ENCODE measurements at places on chromosomes 3 and 15.

DNA sequence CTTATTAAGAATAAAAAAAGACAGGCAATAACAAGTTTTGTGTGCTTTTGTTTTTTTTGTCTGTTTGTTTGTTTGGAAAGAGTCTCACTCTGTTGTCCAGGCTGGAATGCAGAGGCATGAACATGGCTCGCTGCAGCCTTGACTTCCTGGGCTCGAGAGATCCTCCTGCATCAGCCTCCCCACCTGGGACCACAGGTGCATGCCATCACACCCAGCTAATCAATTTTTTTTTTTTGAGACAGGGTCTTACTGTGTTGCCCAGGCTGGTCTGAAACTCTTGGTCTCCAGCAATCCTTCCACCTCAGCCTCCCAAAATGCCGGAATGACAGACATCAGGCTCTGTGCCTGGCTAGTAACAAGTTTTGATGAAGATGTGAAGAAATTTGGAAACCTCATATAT is 73.1 kb upstream of the GCNT3 start:
- no peak for DNase-seq

GRCh38 chr3:126567696-126568438 is 9.1 kb upstream of the C3orf22 start:
- DNase-seq: peak; percentile 44

DNA sequence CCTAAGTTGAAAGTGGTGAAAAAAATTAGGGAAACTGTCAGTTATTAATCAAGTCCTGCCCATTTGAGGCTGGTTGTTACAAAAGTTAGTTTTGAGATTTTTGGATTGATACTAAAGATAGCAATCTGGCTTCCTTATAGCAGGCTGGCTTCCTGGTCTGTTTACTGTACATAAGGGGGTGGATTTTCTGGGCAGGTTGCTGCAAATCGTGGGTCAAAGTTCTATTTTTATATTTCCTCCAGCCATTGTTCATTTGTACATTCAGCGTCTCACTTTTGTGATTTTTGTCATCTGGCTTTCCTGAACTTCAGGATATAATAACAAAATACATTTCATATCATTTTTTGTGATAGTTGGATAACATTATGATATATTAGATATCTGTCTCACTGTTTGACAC is 49.5 kb downstream of the CLDN1 start:
- DNase-seq: no peak

- no peak for DNase-seq
These were observed 310.6 kb downstream of the CACNA2D3 start for GRCh38 chr3:54432975-54433374.

DNA sequence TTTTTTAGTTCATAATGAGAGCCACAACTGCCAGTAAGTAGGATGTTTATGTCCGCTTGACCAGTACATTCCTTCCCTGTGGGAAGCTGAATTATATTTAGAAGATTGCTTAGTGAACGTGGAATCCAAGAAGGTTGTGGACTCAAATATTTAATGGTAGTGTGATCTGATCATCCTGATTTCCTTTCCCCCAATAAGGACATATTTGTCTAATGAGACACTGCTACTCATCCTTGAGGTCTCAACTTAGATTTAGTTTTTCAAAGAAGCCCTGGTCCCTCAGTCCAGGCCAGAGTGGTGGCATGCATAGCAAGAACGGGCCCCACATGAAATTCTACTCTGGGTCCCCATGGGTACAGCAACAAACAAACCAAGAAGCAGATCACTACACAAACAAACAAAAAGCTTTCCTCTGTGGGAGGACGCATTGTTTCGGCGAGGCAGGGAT is 60.8 kb downstream of the USP13 start:
- no peak for DNase-seq

GRCh38 chr3:103210583-103210982 is 775.8 kb downstream of the ZPLD1 start:
- no peak for DNase-seq

GRCh38 chr15:66885281-66885915 is 180.0 kb upstream of the SMAD3 start:
- DNase-seq: no peak

DNA sequence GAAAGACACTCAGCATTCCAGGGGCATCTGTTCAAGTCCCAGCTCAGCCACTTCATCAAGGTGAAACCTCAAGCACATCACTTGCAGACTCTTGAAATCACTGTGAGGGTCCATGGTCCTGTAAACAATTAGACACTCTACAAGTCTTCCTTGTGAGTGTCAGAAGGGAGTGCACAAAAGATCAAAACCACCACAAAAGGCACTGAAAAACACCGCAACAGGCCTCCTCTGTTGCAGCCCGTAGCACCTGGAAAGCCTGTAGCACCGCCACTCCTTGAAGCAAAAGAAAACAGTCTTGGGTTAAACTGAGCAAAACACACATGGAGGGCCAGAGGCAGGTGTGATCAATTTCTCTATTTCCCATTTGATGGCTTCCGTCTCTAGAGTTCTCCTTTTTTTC is 63.8 kb upstream of the SNRK start:
- no peak for DNase-seq

- DNase-seq: no peak
These were observed 258.9 kb upstream of the CFAP20DC start for GRCh38 chr3:59308684-59309083.

DNA sequence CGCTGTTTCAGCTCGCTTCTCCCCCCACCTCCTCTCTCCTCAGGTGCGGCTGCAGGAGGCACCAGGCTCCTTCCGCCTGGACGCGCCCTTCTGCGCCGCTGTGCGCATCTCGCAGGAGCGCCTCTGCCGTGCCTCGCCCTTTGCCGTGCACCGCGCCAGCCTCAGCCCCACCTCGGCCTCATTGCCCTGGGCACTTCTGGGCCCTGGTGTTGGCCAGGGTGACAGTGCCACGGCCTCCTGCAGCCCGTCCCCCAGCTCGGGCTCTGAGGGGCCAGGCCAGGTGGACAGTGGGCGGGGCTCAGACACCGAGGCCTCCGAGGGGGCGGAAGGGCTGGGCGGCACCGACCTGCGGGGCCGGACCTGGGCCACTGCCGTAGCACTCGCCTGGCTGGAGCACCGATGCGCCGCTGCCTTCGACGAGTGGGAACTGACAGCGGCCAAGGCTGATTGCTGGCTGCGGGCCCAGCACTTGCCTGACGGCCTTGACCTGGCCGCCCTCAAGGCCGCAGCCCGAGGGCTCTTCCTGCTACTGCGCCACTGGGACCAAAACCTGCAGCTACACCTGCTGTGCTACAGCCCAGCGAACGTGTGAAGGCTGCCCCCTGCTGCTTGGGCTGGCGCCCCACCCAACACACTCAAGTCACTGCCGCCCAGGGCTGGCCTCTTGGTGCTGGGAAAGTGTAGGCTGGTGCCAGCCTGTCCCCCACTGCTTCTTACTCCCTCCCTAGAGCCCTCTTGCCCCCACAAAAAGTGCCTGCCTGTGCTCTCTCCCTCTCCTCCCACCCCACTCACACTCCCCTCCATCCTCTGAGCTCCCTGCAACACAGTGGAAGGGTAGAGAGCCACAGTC is 7.1 kb downstream of the ALG3 start:
- DNase-seq: no peak

- DNase-seq: no peak
These were observed 53.4 kb downstream of the UMPS start for GRCh38 chr3:124783696-124784095.

- peak; percentile 77 for DNase-seq
These were observed 19.5 kb upstream of the BSN start for GRCh38 chr3:49534581-49535441.

- DNase-seq: no peak
These were observed 45.3 kb downstream of the PLS1 start for GRCh38 chr3:142641504-142641903.

GRCh38 chr3:99559196-99559595 is 79.2 kb upstream of the COL8A1 start:
- no peak for DNase-seq

DNA sequence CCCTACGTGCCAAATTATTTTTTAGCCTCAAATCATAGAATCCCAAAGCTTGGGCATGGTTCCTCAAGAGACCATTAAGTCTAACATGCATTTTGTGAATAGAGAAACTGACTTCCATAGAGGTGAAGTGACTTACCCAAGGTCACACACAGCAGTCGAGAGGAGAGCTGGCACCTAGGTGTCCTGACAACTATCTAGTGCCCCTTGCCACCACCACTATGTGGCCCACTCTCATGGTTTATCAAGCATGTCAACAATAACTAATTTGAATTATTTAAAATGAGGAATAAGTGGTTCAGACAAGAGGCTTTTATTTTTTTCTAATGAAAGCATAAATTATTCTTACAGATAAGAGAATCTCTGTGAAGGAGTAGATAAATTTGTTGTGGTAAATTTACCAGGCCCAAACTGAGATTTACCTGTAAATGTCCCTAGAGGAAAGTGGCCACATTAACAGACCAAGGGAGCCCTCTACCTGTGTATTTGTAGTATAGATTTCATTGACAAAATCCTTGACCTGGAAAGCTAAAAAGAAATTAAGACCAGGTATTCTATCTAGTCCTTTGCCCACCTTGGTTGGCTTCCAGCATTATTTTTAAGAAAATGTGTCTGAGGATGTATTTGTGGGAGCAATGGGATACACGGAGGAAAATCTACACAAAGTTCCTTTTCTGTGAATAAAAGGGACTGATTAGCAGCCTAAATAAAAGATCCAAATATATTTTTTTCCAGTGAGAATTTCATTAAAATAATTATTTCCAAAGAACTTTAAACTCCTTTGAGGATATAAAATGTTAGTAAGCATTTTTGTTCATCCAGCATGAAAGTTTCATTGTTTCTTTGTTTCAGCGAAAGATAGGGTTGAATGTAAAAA is 49.1 kb downstream of the IQCH start:
- DNase-seq: peak; percentile 55

DNA sequence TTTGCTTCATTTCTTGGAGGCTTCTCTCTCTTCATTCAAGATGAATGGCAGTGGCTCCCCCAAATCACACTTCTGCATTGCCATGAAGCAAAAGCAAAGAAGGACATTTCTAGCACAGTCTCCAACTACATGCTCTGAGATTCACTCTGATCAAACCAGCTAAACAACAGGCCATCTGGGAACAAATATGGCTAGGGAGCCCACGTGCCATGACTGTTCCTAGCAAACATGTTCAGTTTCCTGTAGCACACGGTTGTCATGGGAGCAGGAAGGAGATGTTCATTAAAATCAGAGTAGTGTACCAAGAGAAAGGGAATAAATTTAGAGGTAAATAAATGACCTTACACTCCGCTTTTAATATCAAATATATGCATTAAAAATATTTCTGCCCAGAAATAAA is 327.3 kb downstream of the GBE1 start:
- DNase-seq: no peak

DNA sequence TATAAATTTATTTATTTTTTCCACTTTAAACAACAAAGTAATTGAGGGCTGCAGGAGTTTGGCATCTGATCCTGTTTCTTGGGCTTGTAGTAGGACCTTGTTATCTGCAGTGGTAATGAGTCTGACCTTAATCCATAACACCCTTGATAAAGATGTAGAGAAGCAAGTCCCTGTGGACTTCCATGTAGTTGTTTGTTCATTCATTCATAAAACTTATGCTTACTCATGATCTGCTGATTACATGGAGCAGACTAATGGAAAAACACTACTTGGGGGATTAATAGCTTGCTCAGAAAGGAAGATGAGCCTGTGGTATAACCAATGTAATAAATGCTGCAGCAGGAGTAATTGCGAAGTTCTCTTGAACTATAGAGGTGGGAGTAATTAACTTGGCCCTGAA is 271.5 kb upstream of the TBL1XR1 start:
- no peak for DNase-seq

- DNase-seq: no peak
These were observed 98.7 kb downstream of the UBE2E2 start for GRCh38 chr3:23301819-23302218.

- DNase-seq: no peak
These were observed 28.1 kb downstream of the ARHGEF26 start for GRCh38 chr3:154149286-154149685.

GRCh38 chr3:171824824-171825221 is 14.5 kb upstream of the PLD1 start:
- no peak for DNase-seq

- no peak for DNase-seq
These were observed 8.7 kb downstream of the CXCR6 start for GRCh38 chr3:45951946-45952345.

DNA sequence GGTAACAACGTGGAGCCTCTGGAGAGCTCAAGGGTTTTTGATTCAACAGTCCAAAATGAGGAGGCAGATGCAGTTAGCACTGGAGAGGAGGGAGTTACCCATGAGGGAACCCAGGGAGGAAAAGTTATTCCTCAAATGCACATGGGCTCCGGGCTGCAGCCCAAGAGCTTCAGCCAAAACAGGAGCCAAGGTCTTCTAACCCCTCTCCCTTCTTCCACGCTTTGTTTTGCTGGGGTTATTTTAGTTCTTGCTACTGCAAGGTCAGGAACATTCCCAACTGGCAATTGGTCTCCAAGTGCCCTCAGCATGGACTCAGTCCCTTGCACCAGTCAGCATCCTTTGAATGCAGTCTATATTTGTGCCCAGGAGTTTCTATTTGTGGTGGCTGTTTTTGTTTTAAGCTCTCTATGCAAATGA is 90.0 kb downstream of the TGFBR2 start:
- DNase-seq: peak; percentile 9

GRCh38 chr3:25817107-25817506 is 27.2 kb downstream of the OXSM start:
- no peak for DNase-seq

GRCh38 chr15:96818861-96819260 is 488.4 kb downstream of the NR2F2 start:
- DNase-seq: no peak

GRCh38 chr15:25869701-25870100 is 6.6 kb upstream of the ATP10A start:
- no peak for DNase-seq

DNA sequence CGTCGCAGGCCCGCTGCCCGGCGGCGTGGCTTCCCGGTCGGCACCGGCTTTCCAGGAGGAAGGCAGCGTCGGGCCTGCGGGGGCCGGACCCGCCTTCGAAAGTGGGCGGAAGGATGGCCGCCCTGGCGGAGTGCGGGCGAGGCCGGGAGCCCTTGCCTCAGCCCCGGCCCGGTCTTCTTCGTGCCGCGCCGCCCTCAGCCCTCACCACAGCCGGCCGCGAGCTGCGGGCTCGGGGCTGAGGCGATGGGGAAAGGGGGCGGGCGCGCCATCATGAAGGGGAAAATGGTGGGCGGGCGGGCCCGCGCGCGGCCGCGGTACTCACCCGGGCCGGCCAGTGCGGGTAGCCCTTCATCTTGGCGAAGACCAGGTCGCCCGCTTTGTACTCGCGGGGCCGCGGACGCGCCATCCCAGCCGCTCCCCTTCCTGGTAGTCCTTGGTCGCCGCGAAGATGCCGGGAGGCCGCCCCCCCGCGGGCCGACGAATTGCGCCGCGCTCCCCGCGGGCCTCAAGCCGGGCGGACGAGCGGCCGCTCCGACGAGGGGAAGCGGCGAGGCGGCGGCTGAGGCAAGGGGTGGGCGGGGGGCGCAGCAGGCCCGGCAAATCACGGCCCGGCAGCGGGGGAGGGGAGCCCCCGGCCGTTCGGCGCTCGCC is 489 bp downstream of the HDGFL3 start:
- peak; percentile 27 for DNase-seq

Measured in cerebellar cortex (tissue), 1 donor.